ENCODE measurements at places on chromosomes 12 and 14.
A peak's percentile ranks its signal among the peaks of the same experiment; 100 is the strongest.

DNA sequence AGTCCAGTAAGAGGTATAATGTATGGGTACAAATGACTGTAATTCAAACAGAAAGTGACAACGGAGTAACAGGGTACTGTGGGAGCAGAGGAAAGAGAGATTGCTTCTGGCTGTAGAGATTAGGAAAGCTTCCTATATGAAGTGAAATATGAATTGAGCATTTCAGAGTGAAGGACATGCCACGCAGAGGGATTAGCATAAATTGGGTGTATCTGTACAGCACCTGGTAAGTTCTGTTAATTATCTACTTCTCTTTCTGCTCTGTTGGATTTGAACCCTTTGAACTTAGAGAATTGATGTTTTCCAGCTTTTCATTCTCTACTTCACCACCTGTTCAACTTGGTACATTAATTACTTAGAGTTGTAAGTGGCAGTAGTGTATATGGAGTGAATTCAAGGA, 8.8 kb downstream of the STK38L start:
- H3K27ac ChIP-seq, result no peak overlapping the region
- no peaks in the 10 kb centered on the region for H3K27me3 ChIP-seq

GRCh38 chr14:80658155-80658554, 283.4 kb downstream of the CEP128 start:
- no peak for DNase-seq
- H3K27me3 ChIP-seq, result no peaks in the 10 kb centered on the region
- no peak overlapping the region for H3K27ac ChIP-seq
- no peak overlapping the region for H3K4me3 ChIP-seq

- peaks cover 11% of the 10 kb centered on the region for H3K4me1 ChIP-seq
- H3K4me3 ChIP-seq, result no peak overlapping the region
- DNase-seq, result no peak
Observed at GRCh38 chr14:100715803-100716202, 10.9 kb upstream of the DLK1 start.

DNA sequence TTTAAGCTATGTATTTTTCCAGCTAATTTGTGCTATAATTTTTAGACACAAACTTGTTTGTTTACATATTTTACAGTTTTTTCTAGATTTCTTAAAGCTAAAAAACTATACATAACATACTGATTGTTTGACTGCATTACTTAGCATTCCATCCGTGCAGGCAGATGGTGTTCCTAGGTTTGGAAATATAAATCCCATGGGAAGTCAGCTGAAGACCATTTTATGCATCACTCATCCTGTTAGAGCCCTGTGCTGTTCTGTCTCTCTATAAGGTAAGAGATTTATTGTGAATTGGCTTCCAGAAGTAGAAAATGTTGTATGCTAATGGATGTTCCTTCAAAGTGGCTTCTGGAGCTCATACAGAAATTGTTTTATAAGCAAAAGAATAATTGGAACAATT, 31.1 kb downstream of the RMST start:
- H3K27me3 ChIP-seq, result no peaks in the 10 kb centered on the region
- H3K4me3 ChIP-seq, result no peak overlapping the region
- no peaks in the 10 kb centered on the region for H3K4me1 ChIP-seq
- DNase-seq, result no peak
- no peak overlapping the region for H3K27ac ChIP-seq
- H3K36me3 ChIP-seq, result no peaks in the 10 kb centered on the region

- H3K27ac ChIP-seq, result no peak overlapping the region
- H3K4me3 ChIP-seq, result no peak overlapping the region
- H3K36me3 ChIP-seq, result no peaks in the 10 kb centered on the region
- H3K27me3 ChIP-seq, result no peaks in the 10 kb centered on the region
- no peak for DNase-seq
- H3K4me1 ChIP-seq, result no peaks in the 10 kb centered on the region
Observed at GRCh38 chr12:116393859-116394650, 116.6 kb upstream of the MED13L start.

DNA sequence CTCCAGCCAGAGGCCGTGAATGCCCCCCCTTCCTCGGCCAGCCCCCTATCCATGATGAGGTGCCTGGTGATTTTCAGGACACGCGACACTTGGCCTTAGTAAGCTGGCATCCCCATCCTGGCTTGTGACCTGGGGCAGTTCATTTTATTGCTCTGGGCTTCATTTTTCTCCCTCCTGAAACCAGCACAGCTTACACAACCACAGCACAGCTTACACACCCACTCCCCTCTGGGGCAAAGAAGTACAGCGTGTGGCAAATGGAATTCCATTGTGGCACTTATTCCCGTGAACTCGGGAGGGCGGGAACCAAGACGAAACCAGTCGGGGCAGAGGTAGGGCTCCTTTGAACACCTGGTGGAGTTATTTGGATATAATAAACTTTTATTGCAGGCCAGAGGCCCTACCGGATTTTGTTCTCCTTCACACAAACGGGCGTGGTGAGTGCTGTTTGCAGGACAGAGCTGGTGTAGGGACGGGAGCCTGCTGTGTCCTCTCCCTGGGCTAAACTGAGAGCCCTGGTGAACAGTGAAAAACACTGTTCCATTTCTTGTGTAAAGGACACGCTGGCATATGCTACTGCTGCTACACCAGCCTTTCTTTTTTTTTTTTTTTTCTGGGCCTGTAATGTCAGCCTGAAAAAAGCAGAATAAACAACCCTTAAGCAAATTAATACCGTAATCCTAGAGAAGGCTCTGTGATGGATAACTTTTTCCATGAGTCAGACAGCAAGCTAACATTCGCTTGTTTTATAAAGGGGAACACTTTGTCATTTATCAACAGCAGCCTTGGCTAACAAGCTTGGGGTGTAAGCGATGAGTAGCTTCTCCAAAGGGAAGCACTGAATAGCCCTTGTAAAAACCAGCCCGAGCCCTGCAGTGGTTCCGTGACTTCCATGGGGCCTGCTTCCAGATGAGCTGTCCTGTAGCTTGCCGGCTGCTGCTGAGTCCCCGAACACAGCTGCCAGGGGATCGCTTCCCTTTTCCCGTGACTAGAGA, 29.3 kb downstream of the CD9 start:
- peak overlapping the region; percentile 97 for H3K27ac ChIP-seq
- DNase-seq, result peak; percentile 84
- H3K4me3 ChIP-seq, result no peak overlapping the region
- no peaks in the 10 kb centered on the region for H3K27me3 ChIP-seq
- H3K36me3 ChIP-seq, result no peaks in the 10 kb centered on the region
- peaks cover 81% of the 10 kb centered on the region for H3K4me1 ChIP-seq

DNA sequence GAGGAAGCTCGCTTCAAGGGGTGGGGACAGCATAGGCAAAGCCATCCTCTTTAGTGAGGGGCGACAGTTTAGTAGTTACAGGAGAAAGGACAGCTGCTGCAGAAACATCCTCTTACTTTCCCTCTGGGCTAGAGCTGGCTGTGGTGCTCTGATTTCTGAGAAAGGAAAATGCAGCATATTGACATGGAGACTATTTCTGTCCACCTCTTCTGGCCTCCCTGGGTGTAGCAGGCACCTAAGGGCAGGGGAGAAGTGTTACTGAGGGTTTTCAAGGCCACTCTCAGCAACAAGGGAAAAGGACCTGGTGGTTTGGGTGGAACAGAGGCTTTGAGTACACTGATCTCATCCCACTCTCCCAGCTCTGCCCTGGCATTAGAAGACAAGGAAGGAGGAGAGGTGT, 40.0 kb upstream of the CTDSP2 start:
- no peaks in the 10 kb centered on the region for H3K27me3 ChIP-seq
- no peak overlapping the region for H3K27ac ChIP-seq
- H3K4me3 ChIP-seq, result no peak overlapping the region
- no peaks in the 10 kb centered on the region for H3K36me3 ChIP-seq
- peaks cover 18% of the 10 kb centered on the region for H3K4me1 ChIP-seq

DNA sequence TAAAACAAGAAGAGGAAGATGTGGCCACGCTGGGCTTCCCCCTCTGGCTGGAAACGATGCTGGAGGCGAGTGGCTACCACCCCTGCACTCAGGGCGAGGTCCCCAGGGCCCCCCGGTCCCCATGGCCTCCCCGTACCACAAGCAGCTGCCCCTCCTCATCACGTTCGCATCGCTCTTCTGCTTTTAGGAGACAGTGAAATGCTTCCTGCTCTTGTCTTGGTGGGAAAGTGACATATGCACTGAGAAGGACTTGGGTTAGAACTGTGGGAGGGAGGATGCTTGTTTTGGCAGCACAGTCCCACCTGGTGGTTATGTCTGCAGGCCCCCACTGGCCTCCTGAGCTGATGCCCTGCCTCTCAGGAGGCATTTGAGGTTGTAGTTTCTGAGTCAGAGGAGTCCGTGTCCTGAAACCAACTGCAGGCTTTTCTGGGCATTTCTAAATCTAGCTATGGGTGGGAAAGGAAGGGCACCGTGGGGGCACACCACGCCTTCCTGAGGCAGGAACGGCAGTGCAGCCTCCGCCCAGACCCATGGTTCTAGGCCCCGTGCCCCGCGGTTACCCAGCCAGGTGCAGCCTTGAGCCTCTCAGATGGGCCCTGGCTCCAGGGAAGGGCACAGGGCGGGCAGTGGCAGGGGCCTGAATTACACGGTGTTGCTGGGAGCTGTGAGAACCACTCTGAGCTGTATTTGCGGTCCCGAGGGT, 139.3 kb downstream of the ADGRD1 start:
- no peaks in the 10 kb centered on the region for H3K36me3 ChIP-seq
- no peaks in the 10 kb centered on the region for H3K27me3 ChIP-seq
- H3K4me3 ChIP-seq, result no peak overlapping the region
- H3K27ac ChIP-seq, result no peak overlapping the region
- H3K4me1 ChIP-seq, result no peaks in the 10 kb centered on the region

- no peaks in the 10 kb centered on the region for H3K27me3 ChIP-seq
- no peaks in the 10 kb centered on the region for H3K36me3 ChIP-seq
- no peak overlapping the region for H3K27ac ChIP-seq
- DNase-seq, result peak; percentile 60
- no peak overlapping the region for H3K4me3 ChIP-seq
- peaks cover 2% of the 10 kb centered on the region for H3K4me1 ChIP-seq
Observed at GRCh38 chr14:20836668-20837338, 34.2 kb upstream of the RNASE1 start.

DNA sequence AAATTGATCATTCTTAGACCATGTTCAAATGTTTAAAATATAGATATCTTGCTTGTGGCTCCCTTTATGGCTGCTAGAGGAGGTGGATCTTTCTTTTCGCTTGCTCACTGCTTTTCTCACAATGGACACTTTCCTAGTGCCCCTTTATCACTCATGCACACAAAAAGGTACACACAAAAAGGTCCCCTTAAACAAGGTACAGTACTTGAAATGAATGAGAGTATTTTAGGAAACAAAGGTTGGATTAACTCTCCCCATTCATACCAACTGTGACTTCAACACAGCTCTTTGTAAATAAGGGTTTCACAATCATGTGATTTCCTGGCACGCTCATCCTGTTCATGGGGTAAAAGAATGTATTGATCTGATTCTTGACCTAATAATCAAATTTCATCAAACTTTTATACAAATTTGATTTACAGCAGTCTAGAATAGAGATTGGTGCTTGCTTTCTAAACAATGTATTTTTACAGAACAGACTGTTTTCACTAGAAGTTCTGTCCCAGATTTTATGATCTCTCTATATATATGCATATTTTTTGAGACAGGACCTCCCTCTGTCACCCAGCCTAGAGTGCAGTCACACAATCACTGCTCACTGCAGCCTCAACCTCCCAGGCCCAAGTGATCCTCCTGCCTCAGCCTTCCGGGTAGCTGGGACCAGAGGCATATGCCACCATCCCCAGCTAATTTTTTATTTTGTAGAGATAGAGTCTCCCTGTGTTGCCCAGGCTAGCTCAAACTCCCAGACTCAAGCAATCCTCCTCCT, 34.4 kb upstream of the EPS8 start:
- H3K4me1 ChIP-seq, result no peaks in the 10 kb centered on the region
- no peak overlapping the region for H3K4me3 ChIP-seq
- H3K27ac ChIP-seq, result no peak overlapping the region
- H3K36me3 ChIP-seq, result no peaks in the 10 kb centered on the region
- peak; percentile 10 for DNase-seq

- H3K36me3 ChIP-seq, result no peaks in the 10 kb centered on the region
- H3K4me3 ChIP-seq, result no peak overlapping the region
- no peak for DNase-seq
- no peaks in the 10 kb centered on the region for H3K4me1 ChIP-seq
Observed at GRCh38 chr12:129064209-129064855, 211.1 kb downstream of the GLT1D1 start.

GRCh38 chr14:24892497-24893051, 157.4 kb downstream of the STXBP6 start:
- no peak overlapping the region for H3K4me3 ChIP-seq
- H3K4me1 ChIP-seq, result peaks cover 7% of the 10 kb centered on the region
- H3K36me3 ChIP-seq, result no peaks in the 10 kb centered on the region
- H3K27ac ChIP-seq, result no peak overlapping the region
- DNase-seq, result no peak
- H3K27me3 ChIP-seq, result no peaks in the 10 kb centered on the region

DNA sequence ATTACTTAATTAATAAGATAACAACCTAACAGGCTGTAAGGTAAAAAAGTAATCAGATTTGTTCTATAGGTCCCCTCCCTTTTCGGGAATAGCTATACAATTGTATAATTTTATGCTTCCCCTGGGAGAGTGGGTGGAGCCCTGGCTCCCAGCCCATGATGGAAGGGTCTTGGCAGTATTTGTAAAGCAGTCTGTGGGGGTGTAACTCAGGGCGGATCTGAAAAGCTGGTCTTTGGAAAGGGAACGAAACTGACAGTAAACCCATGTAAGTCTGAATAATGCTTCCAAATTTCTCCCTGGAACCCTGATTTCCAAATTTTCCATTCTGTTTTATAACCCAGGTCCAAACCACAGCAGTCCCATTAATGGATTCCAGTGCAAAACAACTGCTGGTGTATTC, 110.4 kb downstream of the DAD1 start:
- no peak overlapping the region for H3K4me3 ChIP-seq
- peak; percentile 26 for DNase-seq
- no peak overlapping the region for H3K27ac ChIP-seq
- H3K36me3 ChIP-seq, result no peaks in the 10 kb centered on the region
- no peaks in the 10 kb centered on the region for H3K4me1 ChIP-seq

GRCh38 chr14:26663506-26663905, 65.7 kb upstream of the NOVA1 start:
- no peak overlapping the region for H3K27ac ChIP-seq
- DNase-seq, result no peak
- no peaks in the 10 kb centered on the region for H3K36me3 ChIP-seq
- no peak overlapping the region for H3K4me3 ChIP-seq
- no peaks in the 10 kb centered on the region for H3K27me3 ChIP-seq
- no peaks in the 10 kb centered on the region for H3K4me1 ChIP-seq

DNA sequence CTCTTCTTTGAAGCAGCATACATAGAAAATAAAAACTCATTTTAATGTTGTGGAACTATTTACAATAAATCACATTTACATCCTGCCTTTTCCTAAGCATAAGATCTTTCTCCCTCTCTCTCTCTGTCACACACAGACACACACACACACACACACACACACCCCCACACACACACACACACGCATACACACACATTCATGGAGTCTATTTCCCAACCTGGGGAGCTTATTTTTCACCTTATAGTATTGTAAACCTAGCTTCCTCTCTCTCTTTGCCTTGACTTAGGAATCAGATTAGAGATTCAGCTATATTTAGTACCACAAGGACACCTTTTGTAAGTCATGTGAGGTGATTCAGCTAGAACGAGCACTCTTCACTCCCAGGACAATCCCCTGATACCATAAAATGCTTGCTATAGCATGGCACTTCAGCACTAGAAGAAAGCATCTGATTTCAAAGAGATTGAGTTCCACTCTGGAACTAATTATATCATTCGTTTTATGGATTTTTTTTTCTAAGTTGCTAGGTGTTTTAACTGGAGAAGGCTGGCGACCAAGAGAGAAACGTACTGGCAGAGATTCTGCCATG, 23.6 kb downstream of the TMEM30B start:
- peaks cover 12% of the 10 kb centered on the region for H3K27me3 ChIP-seq
- peaks cover 10% of the 10 kb centered on the region for H3K4me1 ChIP-seq
- DNase-seq, result peak; percentile 27
- H3K36me3 ChIP-seq, result no peaks in the 10 kb centered on the region
- H3K4me3 ChIP-seq, result no peak overlapping the region
